ENCODE measurements at places on chromosomes 3 and 15. TPM values are rescaled to one million over a fixed set of nuclear protein-coding genes. Genes with fewer than 3 reads are reported as not detected.

The ZNF80 gene
- not detected for total RNA-seq

GRCh38 chr3:17508180-17508752, 234.2 kb downstream of the TBC1D5 start:
- no peak for DNase-seq

DNA sequence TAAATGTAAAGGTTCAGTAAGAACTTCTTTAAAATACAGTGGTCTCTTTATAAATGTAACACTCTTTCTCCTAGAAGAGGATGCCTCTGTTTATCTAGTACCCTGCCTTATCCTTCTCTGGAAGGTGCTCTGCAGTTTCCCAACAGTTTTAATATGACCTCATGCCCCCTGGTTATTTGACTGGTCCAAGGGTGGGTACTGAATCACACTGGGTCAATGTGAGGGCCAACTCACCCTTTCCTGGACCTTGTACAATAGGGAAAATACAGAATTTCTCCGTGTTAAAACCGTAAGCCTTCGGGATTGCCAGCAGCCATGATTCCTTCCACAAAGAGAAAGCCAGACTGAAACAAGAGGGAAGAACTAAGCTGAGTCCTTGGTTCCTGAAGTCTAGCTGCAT, 9.2 kb downstream of the DCBLD2 start:
- DNase-seq: no peak

- no peak for DNase-seq
These were observed 23.7 kb upstream of the PRTG start for GRCh38 chr15:55766676-55767075.

- DNase-seq: no peak
These were observed 22.0 kb downstream of the SLC7A14 start for GRCh38 chr3:170563712-170564423.

The GABRR3 gene
- not detected for total RNA-seq
